ENCODE measurements at places on chromosomes 11 and 22.

GRCh38 chr22:48037618-48038017 lies 1275.2 kb downstream of the TBC1D22A start:
- no peak for DNase-seq

DNA sequence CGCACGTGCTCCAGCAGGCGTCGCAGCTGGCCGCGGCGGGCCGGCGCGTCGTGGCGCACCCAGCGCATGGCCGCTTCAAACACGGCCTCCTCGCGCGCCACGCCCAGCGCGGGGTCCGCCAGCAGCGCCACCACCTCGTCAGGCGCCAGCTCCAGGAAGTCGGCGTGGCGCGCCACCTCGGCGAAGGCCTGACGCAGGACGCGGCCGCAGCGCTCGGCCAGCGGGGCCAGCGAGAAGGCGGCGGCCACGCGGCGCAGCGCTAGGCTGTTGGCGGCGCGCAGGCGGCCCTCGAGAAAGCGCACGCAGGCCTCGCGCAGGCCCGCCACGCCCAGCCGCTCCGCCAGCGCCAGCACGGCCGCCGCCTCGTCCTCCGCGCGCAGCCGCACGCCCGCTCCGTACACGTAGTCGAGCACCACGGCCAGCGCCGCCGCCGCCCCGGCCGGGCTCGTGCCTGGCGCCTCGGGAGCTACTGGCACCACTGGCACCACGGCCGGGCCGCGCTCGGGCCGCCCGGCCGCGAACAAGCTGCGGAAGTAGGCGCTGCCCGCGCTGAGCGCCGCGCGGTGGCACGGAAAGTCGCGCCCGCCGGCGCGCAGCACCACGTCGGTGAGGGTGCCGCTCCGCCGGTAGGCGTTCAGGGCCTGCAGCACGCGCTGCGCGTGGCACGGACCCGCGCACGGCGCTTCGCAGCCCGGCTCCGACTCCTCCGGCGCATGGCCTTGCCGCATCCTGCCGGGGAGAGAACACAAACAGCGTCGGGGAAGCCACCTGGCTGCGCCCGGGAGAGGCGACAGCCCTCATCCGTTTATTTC lies 2.9 kb downstream of the KLHL35 start:
- DNase-seq = peak; percentile 99

GRCh38 chr11:104771763-104772162 lies 126.5 kb downstream of the CASP12 start:
- DNase-seq = no peak

DNA sequence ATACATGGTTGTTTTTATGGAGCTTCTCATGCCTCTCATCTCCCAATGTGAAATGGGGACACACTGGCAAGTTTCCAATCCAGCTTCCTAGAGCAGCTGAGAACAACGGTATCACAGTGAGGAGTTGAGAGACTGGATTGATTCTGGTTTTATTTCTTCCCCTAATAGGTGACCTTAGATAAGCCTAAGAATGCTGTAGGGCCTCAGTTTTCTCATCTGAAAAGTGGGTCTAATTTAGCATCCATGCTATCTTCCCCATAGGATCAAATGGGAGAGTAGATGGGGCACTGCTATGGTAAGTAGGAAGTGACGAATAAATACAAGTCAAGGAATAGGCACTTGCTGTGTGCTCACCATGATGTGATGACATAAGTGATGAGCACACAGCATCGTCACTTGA lies 61.1 kb upstream of the PHOX2A start:
- no peak for DNase-seq

GRCh38 chr11:9141186-9141585 lies 49.8 kb upstream of the SCUBE2 start:
- no peak for DNase-seq

GRCh38 chr22:50148991-50149721 lies 21.4 kb upstream of the PANX2 start:
- DNase-seq = peak; percentile 97

DNA sequence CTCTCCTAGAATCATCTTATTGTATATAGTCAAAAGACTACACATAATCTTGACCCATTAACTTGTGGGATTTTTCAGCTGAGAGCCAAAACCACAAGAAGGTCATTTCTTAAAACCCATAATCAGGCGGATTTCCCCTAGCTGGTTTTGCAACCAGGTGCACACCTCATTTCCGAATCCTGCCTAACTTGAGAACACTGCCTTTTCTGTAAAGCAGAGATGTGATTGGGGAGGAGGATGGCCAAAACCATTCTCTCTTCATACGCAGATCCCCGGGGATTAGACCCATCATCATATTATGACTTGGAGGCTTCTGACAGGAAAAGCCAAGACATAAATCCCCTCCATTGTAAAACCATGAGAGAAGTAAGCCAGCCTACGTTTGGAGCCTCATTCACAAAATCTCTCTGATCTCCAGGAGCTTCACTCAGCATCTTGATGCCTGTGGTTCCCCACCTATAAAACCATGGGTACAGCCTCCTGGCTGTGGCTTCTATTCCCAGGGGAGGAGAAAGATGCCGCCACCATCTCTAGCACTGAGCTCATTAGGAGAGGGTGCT lies 191.3 kb downstream of the KIF18A start:
- DNase-seq = no peak

- no peak for DNase-seq
These were observed 25.3 kb downstream of the MB start for GRCh38 chr22:35591714-35592417.

GRCh38 chr11:124874571-124875255 lies 9.5 kb downstream of the ROBO3 start:
- peak; percentile 56 for DNase-seq

DNA sequence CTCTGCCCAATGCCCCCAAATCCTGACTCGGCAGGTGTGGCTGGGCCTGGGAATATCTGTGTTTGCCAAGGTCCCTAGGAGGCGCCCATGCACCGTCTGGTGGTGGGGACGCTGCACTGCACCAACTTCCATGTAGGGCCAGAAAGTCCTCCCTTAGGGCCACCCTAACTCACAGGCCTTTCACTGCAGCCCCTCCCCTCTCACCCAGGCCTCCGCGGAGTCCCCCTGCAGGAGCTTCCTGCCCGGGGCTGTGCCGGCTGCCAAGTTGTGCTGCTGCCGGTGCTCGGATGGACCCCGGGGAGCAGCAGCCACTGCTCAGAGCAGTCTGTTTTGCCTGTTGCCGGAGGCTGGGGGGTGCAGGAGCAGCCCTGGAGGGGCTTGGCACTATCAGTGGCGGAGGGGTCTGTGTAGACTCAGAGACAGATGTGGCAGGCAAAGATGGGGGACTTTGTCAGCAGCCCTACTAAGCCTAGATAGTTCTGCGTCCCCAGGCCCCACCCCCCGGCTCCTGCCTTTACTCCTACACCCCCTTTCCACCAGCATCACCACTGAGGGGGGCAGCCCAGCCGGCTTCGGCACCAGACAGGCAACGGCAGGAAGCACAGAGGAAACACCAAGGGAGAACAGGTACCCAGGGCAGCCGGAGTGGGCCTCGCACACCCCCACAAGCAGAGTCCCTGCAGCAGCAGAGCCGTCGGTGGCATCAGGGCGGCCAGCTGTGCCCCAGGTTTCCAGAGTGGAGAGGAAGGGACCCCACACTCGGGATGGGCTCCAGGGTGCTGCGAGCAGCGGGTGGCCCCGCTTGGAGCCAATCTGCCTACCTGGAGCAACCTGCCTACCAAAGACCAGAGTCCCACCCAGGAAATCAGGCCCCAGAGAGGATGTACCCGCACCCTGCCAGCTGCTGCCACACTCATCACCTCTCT lies 124.3 kb downstream of the TRIM29 start:
- peak; percentile 93 for DNase-seq

DNA sequence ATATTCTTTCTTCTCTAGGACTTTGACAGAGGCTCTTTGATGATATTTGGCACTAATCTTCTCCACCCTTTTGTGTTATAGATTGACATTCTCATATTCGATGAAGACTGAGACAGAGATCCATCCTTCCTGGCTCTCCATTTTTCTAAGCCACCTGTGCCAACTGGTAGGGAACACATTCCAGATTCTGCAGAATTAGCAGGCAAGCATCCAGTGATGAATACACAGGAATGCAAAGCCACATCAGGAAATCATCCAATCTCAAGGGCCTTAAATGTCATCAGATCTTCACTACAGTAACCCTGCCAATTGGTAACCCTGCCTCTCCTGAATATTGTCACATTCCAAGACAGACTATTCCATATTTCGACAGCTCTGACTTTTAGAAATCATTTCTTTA lies 718.4 kb upstream of the API5 start:
- DNase-seq = no peak

DNA sequence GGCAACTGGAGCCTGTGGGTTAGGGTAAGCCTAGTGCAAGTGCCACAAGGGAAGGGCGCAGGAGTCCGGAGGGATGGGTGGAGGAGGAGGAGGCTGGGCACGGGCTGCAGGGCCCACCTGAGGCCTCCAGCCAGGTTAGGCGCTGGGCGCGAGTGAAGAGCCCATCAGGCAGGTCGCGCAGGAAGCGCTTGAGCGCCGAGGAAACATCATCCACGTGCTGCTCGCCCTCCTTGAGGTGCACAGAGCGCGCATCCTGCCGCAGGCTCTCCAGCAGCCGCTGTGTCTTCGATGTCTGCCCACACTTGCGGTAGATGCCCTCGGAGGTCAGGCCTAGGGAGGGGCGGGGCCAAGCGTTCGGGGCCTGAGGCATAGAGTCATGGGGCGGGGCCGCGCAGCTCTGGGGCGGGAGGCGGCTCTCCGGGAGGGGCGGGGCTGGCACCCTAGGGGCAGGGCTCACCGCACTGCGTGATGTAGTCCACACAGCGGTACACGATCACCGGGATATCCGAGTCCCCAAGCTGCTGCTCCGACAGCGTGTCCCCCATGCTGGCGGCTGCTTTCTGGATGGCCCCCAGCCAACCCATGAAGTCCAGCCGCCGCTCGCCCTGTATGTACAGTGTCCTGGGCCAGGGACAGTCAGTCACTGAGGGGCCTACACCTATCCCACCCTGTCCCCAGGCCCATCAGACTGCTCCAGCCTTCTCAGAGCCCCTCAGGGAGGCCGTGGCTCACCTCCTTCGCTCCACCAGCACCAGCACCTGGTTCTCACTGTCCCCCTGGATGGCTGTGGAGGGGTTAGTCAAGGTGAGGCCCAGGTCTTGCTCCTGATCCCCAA lies 22.9 kb upstream of the PDE2A start:
- no peak for DNase-seq

GRCh38 chr11:2997406-2997805 lies 5.3 kb upstream of the NAP1L4 start:
- DNase-seq = no peak

- no peak for DNase-seq
These were observed 551.6 kb downstream of the OPCML start for GRCh38 chr11:132980670-132981069.

DNA sequence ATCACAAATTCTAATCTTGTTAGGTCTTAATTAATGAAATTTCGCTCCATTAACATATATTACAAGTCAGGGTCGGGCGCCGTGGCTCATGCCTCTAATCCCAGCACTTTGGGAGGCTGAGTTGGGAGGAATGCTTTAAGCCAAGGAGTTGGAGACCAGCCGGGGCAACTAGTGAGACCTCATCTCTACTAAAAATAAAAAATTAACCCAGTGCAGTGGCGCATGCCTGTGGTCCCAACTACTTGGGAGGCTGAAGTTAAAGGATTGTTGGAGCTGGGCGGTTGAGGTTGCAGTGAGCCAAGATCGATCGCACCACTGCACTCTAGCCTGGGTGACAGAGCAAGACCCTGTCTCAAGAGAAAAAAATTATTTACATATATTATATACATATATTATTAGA lies 1.9 kb downstream of the TMA7B start:
- DNase-seq = no peak

- peak; percentile 83 for DNase-seq
These were observed 3.1 kb downstream of the MAPK8IP2 start for GRCh38 chr22:50603511-50604255.

- peak; percentile 88 for DNase-seq
These were observed 9.4 kb downstream of the A4GALT start for GRCh38 chr22:42711281-42711731.

GRCh38 chr11:104614961-104615360 lies 283.3 kb downstream of the CASP12 start:
- DNase-seq = no peak

DNA sequence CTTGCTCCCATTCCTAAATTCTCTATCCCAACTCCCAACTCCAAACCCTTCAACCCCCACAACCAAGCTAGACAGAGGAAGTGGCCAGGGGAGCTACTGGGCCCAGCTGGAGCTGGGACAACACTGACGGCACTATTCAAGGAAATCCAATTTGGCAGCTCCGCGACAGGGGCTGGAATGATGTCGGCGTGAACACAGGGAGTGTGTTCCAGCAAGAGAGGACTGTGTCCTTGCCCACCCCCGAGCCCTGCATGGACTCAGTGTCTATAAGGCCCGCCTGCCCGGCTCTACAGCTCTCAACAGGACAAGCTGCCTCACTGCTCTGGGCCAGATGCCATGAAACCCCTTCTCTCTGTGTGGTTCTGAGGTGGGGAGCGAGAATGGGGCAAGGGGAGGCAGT lies 11.3 kb downstream of the PCSK7 start:
- no peak for DNase-seq

DNA sequence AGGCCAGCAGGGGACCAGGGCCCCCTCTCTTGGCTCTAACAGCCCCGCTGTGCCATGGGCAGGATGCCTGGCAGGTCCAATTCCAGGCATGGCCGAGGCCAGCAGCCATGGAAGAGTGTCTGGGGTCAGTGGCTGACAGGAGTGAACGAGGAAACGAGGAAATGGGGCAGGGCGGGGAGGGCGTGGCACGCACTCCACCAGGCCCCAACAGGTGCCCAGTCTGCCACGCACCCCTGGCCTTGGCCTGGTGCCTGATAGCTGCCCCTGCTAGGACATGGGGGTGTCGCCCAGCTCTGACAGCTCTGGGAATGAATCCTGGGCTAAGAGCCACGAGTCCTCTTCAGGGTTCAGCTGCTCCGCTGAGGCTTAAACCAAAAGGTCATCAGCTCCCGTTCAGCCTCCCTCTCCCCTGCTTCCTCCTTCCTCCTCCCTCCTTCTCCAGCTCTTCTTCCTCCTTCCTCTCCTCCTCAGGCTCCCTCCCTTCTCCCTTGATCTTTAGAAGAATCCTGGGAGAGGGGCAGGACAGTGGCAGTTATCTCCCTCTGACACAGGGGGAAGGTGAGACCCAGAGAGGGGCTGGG lies 11.5 kb upstream of the TBC1D22A start:
- DNase-seq = peak; percentile 26

DNA sequence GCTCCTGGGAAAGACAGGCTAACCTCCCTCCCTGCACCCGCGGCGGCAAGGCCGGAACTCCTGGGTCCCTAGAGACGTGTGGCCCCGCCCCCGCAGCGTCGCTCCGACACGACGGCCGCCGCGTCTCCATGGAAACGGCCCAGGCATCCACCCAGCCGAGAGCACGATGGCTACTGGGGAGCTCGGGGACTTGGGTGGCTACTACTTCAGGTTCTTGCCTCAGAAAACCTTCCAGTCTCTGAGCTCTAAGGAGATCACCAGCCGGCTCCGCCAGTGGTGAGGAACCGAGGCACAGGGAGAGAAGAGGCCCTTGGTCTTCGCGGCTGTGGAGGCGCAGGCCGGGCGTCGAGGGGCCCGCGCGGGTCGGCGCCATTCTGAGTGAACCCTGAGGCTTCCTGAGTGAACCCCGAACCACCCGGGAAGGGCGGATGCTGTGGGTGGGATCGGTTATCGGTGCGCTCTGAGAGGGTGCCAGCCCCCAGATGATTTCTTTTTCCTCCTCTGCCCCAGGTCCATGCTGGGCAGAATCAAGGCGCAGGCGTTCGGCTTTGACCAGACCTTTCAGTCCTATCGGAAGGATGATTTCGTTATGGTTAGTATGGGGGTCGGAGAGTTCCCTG lies at the start of gene CFAP300:
Gene CFAP300, plus strand, starts transcription at position 133 of the 620 bp plus-strand sequence. Its CDS starts 34 bp downstream, at position 167.
- peak; percentile 94 for DNase-seq

Data from osteoblast (primary cell).